Activated CD4-positive, alpha-beta T cell treated with anti-CD3 and anti-CD28 coated beads for 4 hours (primary cell): ENCODE measurements at places on chromosomes 1 and 21.
A peak's percentile ranks its signal among the peaks of the same experiment; 100 is the strongest.

GRCh38 chr21:34890470-34890723 is 158.7 kb downstream of the RUNX1 start:
- DNase-seq, result no peak

GRCh38 chr1:33898881-33899280 is 35.0 kb downstream of the HMGB4 start:
- DNase-seq, result no peak

DNA sequence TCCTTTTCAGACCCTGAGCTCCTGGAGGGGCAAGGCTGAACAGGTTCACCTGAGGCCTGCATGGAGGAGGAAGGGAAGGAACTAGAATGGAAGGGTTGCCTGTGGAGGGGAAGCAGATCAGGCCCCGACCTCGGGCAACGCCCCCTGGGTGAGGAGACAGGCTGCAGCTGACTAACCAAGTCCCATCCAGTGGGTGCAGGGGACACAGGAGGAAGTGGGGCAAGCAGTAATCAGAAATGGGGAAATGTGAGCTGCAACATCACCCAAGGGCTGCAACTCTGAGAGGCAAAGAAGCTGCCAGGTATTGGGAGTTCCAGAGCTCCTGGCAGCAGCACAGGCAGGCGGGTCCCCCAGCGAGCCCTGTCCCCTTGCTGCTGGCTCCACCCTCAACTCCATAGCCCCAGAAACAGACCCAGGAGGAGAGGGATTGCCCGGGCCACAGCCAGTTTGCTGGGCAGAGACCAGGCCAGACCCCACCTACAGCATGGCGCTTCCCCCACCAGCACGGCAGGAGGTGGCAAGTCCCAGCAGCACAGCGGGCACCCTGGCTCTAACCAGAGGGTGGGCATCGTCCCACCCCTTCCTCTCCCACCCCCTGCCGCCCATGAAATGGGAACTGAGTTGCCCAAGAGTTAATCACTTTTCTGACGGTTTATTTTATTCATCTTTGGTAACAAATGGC is 38.5 kb downstream of the MRPL37 start:
- DNase-seq, result no peak

- no peak for DNase-seq
Observed at GRCh38 chr1:226149806-226150205, 36.7 kb downstream of the ACBD3 start.

DNA sequence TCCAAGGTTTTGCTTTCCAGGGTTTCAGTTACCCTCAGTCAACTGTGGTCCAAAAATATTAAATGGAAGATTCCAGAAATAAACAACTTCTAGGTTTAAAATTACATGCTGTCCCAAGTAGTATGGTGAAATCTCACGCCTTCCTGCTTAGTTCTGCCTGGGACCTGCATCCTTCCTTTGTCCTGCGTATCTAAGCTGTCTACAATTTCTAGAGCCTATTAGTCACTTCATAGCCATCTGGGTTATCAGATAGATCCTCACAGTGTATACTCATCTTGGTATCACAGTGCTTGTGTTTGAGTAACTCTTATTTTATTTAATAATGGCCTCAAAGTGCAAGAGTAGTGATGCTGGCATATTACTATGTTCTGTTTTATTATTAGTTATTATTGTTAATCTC is 157.7 kb downstream of the ROR1 start:
- DNase-seq, result no peak

DNA sequence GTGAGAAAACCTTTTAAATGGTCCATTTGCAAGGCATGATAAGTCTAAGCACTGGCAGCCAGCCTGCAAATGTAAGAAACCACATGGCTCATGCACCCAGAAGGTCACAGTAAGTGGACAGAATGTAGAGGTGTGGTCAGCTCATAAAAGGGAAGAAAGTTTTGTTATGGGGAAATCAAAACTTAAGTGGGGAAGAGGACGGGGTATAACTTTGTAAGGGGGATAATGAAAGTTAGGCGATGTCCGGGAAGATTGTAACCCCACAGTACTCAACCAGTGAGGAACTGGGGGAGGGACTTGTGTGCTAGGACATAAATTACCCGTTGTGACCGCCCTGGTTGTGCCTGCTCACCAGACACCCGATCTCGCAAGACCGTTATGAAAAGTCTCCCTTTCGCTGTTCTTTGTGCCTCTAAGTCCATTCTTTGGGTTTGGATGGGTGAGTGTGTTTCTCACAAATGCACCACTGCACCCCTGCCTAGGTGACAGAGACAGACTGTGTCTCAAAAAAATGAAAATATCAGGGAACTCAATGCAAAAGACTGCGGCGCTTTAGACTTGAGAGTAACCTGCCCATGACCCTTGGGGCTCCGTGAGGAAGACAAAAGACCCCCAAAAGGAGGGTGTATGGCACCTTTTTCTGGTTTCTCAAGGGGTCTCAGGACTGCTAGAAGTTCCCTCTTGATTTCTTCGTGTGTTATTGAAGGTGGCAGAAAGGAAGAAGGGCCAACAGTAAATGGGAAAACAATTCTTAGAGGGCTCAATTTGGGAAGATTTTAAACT is 28.6 kb upstream of the ZNF496 start:
- no peak for DNase-seq

DNA sequence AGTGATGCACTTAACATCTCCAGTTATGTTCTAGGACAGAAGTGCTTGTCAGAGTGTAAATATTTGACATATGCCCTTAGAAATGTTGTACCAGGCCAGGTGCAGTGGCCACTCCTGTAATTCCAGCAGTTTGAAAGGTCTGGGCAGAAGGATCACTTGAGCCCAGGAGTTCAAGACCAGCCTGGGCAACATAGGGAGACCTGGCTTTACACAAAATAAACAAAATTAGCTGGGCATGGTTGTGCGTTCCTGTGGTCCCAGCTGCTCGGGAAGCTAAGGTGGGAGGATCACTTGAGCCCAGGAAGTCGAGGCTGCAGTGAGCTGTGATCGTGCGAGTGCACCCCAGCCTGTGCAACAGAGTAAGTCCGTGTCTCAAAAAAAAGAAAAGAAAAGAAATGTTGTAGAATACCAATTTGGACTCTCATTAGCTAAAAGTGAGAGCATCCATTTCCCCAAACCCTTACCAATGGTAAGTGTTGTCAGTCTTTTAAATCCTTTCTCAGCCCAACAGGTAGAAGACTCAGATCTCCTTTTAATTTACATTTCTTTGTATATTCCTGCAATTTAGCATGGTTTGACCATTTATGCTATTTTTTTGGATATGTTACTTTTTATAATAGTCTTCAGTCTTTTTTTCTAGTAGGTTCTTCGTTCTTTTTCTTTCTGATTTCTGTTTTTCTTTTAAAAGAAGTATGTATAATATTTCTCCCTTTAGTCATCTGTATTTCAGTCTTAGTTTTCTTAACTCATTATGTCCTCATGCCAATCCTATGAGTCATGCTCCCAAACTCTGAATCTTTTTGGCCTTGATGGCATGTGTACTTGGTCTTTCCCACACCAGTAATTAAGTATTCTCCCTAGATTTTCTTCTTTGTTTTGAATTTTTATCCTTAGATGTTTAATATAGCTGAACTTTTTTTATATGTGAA is 74.4 kb downstream of the CAMTA1 start:
- no peak for DNase-seq

- DNase-seq, result no peak
Observed at GRCh38 chr1:158053276-158053675, 59.8 kb downstream of the KIRREL1 start.

- DNase-seq, result no peak
Observed at GRCh38 chr1:245802941-245803665, 648.3 kb downstream of the KIF26B start.

DNA sequence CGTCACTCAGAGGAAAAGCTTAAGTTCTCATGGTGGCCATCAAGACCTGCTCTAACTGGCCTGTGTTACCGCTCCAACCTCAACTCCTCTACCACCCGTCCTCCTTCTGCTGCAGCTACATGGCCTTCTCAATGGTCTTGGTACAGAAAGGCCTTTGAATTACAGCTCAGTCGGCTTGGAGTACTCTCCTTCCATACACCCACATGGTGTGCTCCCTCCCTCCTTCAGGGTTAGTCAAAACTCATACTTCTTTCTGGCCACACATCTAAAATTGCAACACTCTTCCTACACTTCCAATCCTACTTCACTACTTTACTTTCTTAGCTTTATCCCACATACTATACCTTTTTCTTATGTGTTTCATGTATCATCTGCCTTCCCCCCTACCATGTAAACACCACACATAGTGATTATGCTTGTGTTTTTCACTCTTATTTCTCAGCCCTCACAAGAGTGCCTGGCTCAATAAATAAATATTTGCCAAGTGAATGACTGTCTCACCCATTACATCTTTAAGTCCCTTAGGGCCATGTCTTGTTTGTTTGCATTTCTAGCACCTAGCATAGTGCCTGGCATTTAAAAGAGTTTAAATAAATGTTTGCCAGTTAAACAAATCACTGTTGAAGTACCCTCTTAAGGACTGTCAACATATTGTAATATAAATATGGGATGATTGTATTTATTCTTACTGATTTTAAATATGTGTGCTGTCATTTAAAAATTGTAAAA is 37.6 kb upstream of the HMCN1 start:
- no peak for DNase-seq

DNA sequence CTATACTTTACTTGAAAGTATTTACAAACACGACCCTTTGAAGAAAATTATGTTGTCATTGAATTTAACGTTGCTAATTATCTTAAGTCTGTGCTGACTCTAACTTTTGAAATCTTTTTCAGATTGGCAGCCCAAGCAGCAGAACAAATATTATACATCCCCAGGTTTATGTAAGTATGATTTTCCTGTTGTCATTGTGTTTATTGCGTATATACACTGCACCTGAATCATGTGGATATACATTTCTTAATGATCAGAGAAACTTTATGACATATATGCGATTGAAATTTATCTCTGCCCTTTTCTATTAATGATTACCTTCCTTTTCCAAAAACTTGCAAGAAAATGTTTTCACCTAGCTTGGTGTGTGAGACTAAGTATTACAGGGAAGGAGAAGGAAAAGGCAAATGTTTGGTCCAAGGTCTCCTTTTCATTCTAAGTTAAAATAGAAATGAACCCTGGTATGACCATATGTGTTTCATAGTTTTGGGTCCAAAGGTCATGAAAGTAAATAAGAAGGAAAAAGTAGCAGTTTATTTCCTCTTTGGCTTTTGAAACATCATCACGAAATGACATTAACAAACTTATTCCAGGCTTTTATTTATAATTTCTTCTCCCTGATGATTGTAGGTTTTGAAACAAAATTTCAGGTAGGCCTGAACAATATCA is 116.8 kb downstream of the VPS13D start:
- no peak for DNase-seq

DNA sequence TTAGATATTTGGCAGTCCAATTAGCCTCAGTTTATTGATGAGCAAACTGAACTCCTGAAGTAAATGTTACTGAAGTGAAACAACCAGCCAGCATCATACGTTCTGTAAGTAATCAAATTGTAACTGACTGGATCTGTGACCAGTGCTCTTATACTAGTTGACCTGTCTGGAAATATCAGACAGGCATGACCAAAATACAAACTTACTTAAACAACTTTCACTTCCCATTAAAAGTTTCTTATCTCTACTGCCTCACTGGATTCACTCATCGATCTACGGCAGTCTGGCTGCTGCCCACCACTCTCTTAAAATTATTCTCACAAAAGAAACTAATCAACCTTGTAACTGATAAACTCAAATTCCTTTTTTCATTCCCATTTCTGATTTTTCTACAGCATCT is 56.4 kb downstream of the WDR3 start:
- DNase-seq, result no peak

DNA sequence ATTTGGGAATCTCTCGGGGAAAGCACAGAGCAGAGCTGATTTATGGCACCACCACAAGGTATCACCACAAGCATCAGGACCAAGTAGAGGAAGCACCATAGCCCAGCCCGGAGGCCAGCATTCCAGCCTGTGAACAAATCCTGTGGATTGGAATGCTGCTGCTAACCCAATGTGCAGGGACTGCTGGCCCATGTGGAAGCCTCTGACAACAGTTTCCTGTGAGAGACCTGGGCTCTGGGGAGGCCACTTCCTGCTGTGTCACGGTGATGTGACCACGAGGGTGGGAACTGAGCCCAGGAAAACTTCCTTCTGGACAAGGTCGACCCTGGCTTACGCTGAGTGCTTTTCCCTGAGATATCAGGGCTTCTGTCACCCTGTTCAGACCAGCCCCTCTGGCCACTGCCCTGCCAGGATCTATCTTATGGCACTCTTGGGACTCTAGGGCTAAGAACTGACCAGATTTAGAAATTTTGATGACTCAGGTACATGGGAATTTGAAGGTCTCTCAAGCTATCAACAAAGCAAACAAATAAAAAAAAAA is 88.3 kb upstream of the NGF start:
- DNase-seq, result no peak

DNA sequence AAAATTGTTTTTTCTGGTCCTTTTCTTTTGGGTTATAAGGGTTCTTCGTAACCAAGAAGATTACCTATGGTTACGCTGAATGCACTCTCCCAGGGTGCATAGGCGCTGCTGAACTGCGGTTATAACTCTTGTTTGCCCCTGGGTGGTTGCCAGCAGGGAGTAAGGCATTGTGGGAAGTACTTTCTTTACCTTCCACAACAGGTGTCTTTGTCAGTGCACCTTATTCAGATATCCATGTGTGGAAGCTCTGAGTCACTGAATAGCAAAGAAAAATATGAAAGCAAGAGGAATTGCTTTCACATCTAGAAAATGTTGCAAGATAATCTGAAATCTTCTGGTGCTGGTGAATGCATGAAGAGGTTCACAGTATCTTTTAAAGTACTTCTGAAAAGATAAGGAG is 124.4 kb upstream of the CACYBP start:
- peak; percentile 24 for DNase-seq

GRCh38 chr1:246784621-246785493 is 60.6 kb downstream of the SCCPDH start:
- no peak for DNase-seq
